Eye (tissue), 1 donor: ENCODE measurements at places on chromosomes 2 and 18.

DNA sequence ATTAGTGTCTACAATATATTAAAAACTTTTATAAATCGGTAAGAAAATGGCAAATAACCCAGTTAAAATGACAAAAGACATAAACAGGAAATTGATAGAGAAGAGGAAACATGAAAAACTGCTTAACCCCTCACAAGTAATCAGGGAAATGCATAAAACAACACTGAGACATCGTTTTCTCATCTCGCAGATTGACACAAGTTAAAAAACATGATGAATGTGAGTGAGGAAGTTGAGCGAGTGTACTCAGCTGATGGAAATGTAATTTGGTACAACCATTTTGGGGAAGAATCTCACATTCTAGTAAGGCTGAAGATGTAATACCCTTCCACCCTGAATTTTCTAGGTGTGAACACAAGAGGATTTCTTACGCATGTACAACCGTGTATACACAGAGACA is 18.0 kb upstream of the THOC1 start:
- DNase-seq: no peak

- no peak for DNase-seq
Measured at GRCh38 chr18:495017-495416, 5.5 kb downstream of the COLEC12 start.

DNA sequence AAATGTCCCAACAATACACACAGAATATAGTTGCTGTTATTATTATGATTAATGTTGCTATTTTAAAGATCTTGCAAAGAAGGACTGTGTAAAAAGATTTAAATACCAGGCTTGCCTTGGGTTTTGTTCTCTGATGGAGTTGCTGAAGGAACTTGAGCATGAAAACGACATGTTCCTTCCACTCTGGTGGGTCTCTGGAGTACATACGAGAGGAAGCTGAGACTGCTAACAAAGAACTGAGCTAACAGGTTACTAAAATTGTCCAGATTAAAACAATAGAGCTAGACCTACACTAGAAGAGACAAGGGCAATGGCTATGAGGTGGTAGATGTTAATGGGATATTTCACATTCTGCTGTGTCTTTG is 612.2 kb downstream of the TSN start:
- DNase-seq: peak; percentile 78

- peak; percentile 73 for DNase-seq
Measured at GRCh38 chr18:9944805-9945204, 31.0 kb downstream of the VAPA start.

DNA sequence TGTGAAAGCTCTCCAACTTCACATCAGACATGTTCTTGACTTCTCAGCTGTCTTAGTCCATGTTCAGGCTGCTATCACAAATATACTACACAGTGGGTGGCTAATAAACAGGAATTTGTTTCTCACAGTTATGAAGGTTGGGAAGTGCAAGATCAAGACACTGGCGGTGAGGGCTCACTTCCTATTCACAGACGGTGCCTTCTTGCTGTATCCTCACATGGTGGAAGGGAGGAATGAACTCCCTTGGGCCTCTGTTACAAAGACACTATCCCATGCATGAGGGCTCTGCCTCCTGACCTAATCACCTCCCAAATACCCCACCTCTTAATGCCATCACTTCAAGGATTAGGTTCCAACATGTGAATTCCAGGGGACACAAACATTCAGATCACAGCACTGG is 9.7 kb downstream of the UXS1 start:
- no peak for DNase-seq

- peak; percentile 83 for DNase-seq
Measured at GRCh38 chr2:74919827-74920226, 38.6 kb upstream of the POLE4 start.

- DNase-seq: no peak
Measured at GRCh38 chr2:218017211-218018053, 14.6 kb upstream of the TNS1 start.
